A673 (cell line): ENCODE measurements at places on chromosomes 6 and 20. TPM values are rescaled to one million over a fixed set of nuclear protein-coding genes. Genes with fewer than 3 reads are reported as not detected.

GSTA1 gene
- total RNA-seq, result not detected in 2 replicates

DNA sequence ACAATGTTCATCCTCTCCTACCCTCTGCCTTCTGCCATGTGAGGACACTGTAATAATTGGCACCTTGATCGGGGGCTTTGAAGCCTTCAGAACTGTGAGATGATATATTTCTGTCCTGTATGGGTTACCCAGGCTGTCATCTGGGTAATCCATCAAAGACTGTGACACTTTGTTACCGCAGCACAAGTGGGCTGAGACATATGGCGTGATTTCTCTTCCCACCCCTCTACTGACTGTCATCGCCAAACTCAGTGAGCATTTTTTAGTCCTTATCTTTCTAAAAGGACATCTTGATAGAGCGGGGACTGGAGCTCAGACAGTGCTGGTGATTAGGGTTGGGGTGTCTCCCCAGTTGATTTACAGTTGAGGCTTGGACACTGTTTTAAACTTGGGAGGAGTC is 10.4 kb upstream of the PLG start:
- H3K36me3 ChIP-seq, result no peaks in the 10 kb centered on the region
- H3K4me1 ChIP-seq, result no peaks in the 10 kb centered on the region

GRCh38 chr6:144152334-144152900 is 2.1 kb downstream of the STX11 start:
- no peaks in the 10 kb centered on the region for H3K4me1 ChIP-seq
- no peaks in the 10 kb centered on the region for H3K36me3 ChIP-seq
- DNase-seq, result no peak

PLN gene
- total RNA-seq, result not detected in 2 replicates

DNA sequence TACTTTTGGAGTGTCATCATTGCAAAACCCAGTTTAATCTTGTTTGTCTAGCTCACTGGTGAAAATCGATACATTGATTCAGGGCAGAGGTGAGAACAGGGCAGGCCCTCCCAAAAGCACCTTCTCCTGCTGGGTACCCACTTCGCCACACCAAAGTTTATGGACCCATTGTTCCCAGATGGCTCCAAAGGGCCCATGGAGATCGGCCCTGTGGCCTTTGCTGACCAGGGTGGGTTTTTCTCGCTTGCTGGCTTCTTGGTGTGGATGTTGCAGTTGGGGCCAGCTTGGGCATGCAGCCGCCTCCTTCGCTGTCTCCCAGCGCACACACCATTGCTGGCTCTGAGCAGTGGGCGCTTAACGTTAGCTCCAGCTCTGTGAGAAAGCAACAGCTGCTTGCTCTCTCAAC is 178.1 kb upstream of the PDE10A start:
- H3K27me3 ChIP-seq, result peaks cover 33% of the 10 kb centered on the region
- H3K4me1 ChIP-seq, result peaks cover 7% of the 10 kb centered on the region
- H3K36me3 ChIP-seq, result no peaks in the 10 kb centered on the region

DNA sequence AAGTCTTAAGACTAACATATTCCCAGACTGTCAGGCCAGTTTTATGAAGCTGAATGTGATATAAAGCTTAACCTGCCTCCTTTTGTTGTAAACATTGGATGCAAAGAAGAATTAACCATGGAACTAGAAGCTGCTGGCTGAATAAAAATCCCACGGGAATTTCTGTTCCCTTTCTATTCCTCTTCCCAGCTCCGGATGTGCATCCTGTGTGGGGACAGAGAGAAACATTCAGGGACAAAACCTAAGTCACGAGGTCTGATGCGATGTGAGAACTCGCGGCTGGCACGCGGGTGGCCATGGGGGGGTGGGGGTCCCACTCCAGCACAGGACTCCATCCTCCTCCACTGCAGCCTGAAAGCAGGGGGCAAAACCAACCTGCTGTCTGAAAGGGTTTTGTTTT is 32.2 kb downstream of the RAMACL start:
- no peak for DNase-seq
- H3K27ac ChIP-seq, result no peak overlapping the region
- H3K27me3 ChIP-seq, result no peaks in the 10 kb centered on the region
- no peaks in the 10 kb centered on the region for H3K36me3 ChIP-seq
- H3K4me3 ChIP-seq, result no peak overlapping the region
- H3K4me1 ChIP-seq, result peaks cover 5% of the 10 kb centered on the region

GRCh38 chr6:48176645-48177308 is 65.8 kb upstream of the PTCHD4 start:
- H3K36me3 ChIP-seq, result no peaks in the 10 kb centered on the region
- H3K4me3 ChIP-seq, result no peak overlapping the region
- DNase-seq, result no peak
- no peaks in the 10 kb centered on the region for H3K4me1 ChIP-seq
- H3K27ac ChIP-seq, result no peak overlapping the region
- no peaks in the 10 kb centered on the region for H3K27me3 ChIP-seq

GRCh38 chr20:40562031-40562430 is 127.0 kb downstream of the MAFB start:
- no peaks in the 10 kb centered on the region for H3K27me3 ChIP-seq
- no peaks in the 10 kb centered on the region for H3K36me3 ChIP-seq
- H3K4me3 ChIP-seq, result no peak overlapping the region
- H3K27ac ChIP-seq, result no peak overlapping the region

CDH4 gene
- 6.1 and 8.3 TPM in 2 replicates for total RNA-seq
